ENCODE measurements at places on chromosomes 1 and 21. TPM values are rescaled to one million over a fixed set of nuclear protein-coding genes. Genes with fewer than 3 reads are reported as not detected.
A peak's percentile ranks its signal among the peaks of the same experiment; 100 is the strongest.

The DUSP12 gene
- 81.1 TPM for total RNA-seq

The MROH9 gene
- not detected for total RNA-seq

DNA sequence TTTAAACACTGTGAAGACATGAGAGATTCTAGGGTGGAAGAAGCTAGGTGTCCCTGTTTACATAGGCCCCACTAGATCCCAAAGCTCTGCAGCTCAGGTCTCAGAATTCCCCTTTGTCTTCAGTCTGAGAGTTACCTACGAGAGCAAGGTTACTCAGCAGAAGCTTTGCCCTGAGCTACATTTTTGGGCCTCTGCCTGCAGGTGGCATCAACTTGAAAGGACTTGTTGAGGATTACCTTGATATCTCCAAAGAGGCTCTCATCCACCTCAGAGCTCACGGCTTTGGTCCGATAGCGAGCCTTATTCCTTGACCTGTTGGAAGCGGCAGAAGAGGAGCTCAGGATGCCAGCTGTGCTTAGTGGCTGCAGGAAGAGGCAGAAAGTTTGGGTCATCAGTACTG lies 7.0 kb downstream of the CFAP45 start:
- DNase-seq: no peak
- H3K4me1 ChIP-seq: no peaks in the 10 kb centered on the region
- H3K27me3 ChIP-seq: peaks cover 4% of the 10 kb centered on the region

GRCh38 chr1:8283058-8283884 lies 34.6 kb upstream of the SLC45A1 start:
- no peak overlapping the region for H3K27ac ChIP-seq
- H3K4me1 ChIP-seq: peaks cover 10% of the 10 kb centered on the region
- no peak overlapping the region for H3K4me3 ChIP-seq
- H3K27me3 ChIP-seq: no peaks in the 10 kb centered on the region
- no peaks in the 10 kb centered on the region for H3K36me3 ChIP-seq

GRCh38 chr1:200409203-200409760 lies 554 bp downstream of the ZNF281 start:
- H3K4me3 ChIP-seq: peak overlapping the region; percentile 86
- no peak overlapping the region for H3K27ac ChIP-seq
- H3K36me3 ChIP-seq: peaks cover 15% of the 10 kb centered on the region
- DNase-seq: peak; percentile 39
- no peaks in the 10 kb centered on the region for H3K27me3 ChIP-seq

DNA sequence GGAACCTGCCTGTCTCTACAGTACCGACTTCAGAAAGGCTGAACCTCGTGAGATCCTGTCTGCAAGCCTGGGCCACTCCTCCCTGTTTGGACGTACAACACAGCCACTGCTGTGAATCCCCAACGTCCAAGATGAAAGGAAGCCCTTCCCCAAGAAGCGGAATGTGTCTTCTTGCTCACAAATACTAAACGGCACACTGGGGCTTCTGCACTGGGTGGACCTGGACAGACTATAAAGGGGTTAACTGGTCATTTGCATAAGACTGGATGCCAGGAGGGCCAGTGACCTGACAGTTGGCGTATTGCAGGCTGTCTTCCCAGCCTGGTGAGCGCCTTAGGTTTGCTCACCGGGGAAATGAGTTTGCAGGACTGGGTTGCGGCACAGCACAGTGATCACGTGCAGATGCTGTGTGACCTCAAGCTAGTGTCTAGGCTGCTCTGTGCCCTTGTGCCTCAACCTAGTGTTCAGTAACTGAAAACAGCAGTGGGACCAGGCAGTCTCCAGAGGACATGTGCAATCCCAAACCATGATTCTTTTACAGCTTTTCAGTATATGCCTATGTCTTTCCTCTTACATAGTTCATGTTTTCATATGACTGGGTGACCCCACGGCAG lies 19.5 kb upstream of the AJAP1 start:
- H3K27ac ChIP-seq: no peak overlapping the region
- DNase-seq: no peak
- H3K27me3 ChIP-seq: no peaks in the 10 kb centered on the region
- H3K4me1 ChIP-seq: peaks cover 6% of the 10 kb centered on the region

DNA sequence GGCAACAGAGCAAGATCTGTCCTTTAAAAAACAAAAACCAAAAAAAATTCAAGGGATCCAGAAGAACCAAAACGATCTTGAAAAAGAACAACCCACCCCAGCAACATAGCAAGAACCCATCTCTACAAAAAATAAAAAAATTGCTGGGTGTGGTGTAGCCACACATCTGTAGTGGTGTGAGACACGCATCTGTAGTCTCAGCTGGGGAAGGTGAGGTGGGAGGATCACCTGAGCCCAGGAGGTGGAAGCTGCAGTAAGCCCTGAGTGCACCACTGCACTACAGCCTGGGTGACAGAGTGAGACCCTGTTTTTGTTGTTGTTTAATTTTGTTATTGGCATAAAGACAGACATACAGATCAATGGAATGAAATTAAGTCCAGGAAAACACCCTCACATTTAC lies 22.3 kb downstream of the TRIM33 start:
- H3K4me3 ChIP-seq: no peak overlapping the region
- H3K4me1 ChIP-seq: no peaks in the 10 kb centered on the region
- no peak for DNase-seq
- H3K27ac ChIP-seq: no peak overlapping the region

GRCh38 chr1:248013229-248013710 lies at the start of gene OR2L5:
Gene OR2L5 (plus strand): TSS chr1:248013660. CDS start chr1:248021948, 8,288 bp downstream.
- no peak for DNase-seq
- no peaks in the 10 kb centered on the region for H3K4me1 ChIP-seq
- H3K36me3 ChIP-seq: peaks cover 4% of the 10 kb centered on the region
- no peak within 1 kb of the TSS for H3K4me3 ChIP-seq
- H3K27me3 ChIP-seq: no peaks in the 10 kb centered on the region

Measured in neural progenitor cell (in vitro differentiated cells).